Cardiac fibroblast (primary cell): ENCODE measurements at places on chromosomes 4 and X.
A peak's percentile ranks its signal among the peaks of the same experiment; 100 is the strongest.

DNA sequence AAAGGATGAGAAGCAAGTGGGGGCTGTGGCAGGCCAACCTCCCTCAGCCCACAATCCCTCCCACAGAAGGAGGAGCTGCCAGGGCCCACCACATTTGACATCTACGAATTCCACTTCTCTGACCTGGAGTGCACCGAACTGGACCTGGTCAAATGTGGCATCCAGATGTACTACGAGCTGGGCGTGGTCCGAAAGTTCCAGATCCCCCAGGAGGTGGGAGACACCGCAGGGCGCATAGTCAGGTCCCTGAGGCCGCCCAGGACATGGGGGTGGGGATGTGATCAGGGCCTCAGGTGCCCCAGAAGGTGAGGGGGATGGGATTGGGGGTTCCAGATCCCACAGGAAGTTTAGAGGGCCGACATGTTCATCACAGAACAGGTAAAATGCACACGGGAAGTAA, 13.7 kb downstream of the ATP5ME start:
- no peak for DNase-seq

DNA sequence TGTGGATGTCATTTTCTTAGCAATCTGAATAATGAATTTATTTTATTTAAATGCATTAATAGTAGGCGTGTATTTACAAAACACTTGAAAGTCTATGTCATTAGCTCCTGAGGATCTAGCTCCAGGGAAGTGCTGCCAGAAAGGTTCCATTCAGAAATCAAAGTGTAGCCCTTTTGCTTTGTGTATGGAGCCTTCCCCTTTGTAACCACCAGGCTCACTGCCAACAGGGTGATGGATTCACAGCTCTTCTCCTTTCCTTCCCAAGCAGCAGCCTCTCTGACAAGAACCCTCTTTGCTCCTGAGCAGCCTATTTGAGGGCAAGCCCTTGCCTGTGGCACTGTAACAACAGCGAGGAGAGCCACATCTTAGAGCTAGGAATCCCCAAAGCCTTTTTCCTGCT, 286.0 kb upstream of the RASGEF1B start:
- DNase-seq: no peak

DNA sequence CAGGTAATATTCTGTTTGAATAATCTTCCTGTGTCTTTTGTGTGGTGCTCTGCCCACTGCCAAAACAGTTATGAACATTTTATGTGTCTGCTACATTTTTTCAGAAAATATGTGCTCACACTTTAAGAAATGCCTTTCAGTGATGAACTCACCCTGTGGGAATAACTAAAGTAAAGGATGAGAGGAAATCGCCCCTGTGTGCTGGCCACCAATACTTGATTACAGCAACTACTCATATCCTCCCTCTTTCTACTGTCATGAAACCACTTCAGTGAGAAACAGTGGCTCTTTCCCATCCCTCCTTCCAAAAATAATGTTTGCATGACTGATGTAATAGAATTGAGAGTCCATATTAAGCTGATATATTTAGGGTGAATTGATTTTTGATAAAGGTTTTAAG, 900.9 kb downstream of the RAB28 start:
- DNase-seq: peak; percentile 39

DNA sequence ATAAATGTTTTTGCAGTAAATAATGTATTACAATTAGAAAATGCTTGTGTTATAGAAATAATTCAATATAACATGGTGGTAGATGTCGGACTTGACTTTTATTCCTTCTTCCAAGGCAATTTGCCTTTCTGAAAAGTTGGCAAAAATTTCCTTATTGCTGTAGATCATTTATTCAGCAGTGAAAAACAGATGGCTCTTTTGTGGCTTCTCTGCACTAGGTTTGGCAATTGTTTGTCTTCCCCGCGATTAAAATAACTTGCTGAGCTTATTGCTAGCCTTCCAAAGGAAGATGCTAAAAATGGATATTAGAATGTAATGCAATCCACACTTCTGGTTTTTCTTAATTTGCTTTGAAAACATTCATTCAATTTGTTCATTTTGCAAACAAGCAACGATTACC, 1977.9 kb upstream of the ADGRL3 start:
- DNase-seq: no peak

GRCh38 chrX:154321152-154321551, 25.6 kb downstream of the TKTL1 start:
- DNase-seq: no peak

- DNase-seq: peak; percentile 53
Observed at GRCh38 chrX:33207056-33207455, 4.3 kb downstream of the DMD start.

DNA sequence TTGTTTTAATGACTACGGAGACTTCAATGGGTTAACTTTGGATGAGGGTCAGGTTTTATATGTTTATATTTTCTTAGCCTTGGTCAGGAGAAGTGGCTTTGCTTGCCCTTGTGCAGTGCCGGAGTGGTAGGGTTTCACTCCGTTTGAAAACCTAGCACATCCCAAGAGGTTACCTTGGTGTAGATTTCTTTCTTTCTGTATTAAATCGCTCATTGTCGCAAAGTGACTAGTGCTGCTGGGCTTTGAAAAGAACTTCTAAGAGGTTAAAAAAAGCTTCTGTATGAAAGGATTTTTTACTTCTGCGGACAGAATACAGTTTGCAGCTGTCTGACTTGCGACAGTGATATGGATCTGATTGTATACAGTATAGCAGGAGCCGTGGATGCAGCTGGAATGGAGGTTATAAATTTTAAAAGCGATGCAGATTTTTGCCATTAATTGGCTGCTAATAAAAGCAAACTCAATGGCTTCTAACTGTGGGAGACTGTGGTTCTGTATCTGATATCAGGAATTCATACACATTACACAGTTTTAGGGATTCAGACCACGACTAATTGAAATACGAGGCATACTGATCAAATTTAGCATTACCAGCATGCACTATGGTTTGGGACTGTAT, 340.9 kb upstream of the PITX2 start:
- DNase-seq: no peak

GRCh38 chr4:169080981-169081380, 70.9 kb upstream of the CBR4 start:
- DNase-seq: peak; percentile 93

GRCh38 chr4:151143162-151143561, 43.7 kb downstream of the RPS3A start:
- DNase-seq: peak; percentile 40

DNA sequence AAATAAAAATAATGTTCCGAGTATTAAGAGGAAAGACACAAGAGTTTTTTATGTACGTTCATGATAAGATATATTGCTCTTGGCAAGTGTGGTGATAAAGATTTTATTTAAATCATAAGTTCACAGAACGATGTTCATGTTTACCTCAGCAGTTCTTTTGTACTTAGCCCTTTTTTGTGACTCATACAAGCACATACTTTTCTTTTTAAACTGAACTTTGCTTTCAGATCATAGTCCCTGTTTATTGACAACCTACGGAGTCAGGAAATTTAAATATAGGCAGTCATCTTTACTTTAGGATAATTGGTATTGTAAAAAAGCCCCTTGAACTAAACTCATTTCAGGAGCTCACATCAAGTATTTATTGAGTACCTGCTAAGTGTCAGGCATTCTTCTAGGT, 1.3 kb upstream of the CTSO start:
- DNase-seq: no peak

- peak; percentile 68 for DNase-seq
Observed at GRCh38 chr4:70505151-70505748, 13.1 kb upstream of the AMTN start.

GRCh38 chrX:13506574-13506973, 62.8 kb upstream of the EGFL6 start:
- peak; percentile 67 for DNase-seq

DNA sequence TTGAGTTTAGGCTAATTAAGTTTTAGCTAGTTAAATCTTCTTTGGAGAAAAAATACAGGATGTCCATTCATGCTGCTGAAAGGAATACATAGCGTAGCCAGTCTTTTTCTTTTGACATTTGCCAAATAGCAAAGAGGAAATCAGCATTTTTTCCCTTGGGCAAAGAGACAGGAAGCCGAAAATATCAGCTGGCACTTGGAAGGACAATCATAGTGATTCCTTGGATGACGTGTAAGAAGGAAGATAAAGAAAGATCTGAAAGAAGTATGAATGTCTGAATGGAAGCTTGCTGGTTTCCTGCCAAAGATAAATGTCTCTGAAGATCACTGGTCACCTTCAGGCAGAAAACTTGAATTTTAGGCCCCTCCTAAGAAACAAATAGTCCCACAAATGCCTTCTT, 44.2 kb downstream of the SLITRK2 start:
- no peak for DNase-seq
